ENCODE measurements at places on chromosomes 4 and X.

- DNase-seq, result no peak
Measured at GRCh38 chr4:24836661-24837242, 41.4 kb downstream of the SOD3 start.

DNA sequence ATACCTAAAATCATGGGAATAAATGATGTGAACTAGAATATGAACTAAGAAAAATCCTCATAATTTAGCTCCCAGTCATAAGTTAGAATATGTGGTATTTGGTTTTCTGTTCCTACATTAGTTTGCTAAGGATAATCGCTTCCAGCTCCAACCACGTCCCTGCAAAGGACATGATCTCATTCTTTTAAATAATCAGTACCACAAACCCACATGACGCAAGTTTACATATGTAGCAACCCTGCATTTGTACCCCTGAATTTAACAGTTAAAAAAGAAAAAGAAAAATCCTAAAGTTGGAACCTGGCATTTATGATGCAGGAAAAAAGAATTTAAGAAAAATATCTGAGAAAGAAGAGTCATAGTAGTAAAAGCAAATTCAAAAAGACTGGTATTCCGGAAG is 13.3 kb downstream of the UBA6 start:
- DNase-seq, result no peak

DNA sequence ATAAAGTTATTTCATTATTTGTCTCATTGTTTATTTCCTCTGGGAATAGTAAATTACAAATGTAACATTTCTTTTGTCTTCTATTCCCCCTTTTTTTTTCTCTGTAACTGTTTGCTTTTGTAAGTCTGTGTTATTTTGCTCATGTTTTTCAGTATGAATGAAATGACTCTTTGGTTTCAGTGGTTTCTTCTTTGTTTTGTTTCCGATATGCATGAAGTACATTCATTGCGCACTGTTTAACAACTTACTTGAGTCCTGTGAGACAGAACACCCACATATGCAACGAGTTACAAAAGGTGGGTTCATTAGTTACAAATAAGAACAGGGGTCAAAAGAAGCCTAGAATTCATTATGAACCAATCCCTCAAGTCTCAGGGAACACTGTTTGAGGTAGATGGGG is 175.0 kb upstream of the UGT8 start:
- DNase-seq, result no peak

GRCh38 chr4:24971192-24971591 is 58.4 kb upstream of the CCDC149 start:
- peak; percentile 97 for DNase-seq

GRCh38 chrX:146863566-146863965 is 49.0 kb upstream of the CXorf51A start:
- DNase-seq, result no peak

DNA sequence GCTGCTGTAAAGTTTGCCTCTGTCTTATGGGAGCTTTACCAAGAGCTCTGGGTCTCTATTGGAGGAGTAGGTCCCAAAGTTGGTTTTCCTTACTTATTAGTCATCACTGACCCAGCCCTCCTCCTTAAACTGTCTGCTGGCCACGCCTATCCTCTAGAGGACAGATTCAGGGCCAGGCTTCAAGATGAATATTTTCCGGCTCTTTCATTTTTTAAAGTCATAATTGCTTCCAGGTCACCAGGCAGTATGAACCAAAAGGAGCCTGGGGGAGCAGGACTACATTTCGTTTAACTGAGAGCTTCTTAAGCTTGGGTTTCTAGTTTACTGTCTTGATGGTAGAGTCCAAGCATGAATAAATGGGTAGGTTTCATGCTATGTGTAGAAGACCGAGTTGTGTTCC is 13.7 kb downstream of the BCORL1 start:
- no peak for DNase-seq

DNA sequence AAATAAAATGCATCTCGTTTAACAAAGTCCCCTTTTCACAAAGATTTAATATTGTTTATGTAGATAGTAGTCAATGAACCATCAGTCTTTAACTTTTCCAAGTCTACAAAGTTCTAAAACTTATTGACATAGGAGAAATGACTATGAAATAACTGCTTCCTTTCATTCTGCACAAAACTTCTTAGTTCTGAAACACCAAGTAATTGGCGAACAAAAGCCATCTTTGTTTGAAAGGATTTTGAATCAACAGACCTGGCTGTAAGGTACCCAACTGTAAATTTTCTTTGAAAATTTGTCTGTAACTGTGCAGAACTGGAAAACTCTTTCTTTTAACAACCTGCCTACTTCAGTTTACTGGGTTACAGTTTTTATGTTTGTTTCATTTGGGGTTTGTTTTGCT is 25.9 kb downstream of the LEF1 start:
- DNase-seq, result no peak

GRCh38 chrX:136219893-136220292 is 31.3 kb downstream of the MAP7D3 start:
- no peak for DNase-seq

DNA sequence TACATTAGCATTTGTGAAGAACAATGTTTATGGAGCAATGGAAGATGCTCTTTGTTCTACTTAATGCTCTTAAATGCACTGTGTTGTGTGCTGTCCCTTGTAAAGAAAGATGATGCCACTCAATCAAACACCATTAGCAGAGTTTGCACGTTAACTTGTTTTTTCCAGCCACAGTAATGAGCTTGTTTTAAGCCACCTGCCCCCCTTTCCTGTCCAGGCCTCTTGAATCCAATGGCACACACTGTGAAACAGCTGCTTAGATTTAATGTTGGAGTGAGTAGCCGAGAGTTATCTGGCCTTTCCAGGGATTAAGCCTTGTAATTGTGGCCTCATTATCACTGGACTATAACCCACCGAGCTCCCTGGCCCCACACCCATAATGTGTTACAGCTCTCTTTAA is 86.0 kb downstream of the PAK3 start:
- no peak for DNase-seq

- DNase-seq, result no peak
Measured at GRCh38 chr4:5144384-5144783, 93.1 kb downstream of the STK32B start.

DNA sequence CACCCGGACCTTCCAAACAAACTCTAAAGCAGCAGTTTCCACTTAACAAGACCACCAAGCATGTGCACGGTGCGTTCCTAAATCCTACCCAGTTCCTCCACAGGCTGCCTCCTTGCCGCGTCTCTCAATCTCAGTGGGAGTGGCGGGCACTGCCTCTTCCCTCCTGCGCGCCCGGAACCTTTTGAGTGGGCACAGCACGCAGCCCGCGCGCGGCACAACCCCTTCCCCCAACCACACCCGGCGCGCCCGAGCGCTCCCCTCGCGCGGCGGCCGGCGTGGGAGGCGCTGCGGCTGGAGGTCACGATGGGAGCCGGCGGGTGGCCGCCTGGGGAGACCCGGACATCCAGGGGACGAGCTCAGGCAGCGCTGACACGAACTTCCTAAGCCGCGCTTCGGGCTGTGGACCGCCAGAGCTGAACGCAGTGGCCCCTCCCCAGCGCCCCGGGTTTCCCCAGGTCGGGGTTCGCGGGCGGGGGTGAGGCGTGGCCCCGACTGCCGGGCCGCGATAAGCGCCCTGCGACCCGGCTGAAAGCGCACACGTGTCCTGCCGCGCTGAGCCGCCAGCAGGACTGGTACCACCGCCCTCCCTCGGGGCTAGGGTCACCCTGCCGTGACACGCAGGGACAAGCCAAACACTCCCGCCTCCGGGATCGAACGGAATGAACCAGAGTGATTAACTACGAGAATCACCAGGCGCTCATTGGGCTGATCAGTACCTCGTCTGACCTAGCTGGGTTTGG is at the start of gene ABCG2:
TSS of gene ABCG2 (minus strand) at position 151 of the 740 bp plus-strand sequence. CDS start 18,644 bp downstream, outside the sequence.
- DNase-seq, result peak; percentile 42

DNA sequence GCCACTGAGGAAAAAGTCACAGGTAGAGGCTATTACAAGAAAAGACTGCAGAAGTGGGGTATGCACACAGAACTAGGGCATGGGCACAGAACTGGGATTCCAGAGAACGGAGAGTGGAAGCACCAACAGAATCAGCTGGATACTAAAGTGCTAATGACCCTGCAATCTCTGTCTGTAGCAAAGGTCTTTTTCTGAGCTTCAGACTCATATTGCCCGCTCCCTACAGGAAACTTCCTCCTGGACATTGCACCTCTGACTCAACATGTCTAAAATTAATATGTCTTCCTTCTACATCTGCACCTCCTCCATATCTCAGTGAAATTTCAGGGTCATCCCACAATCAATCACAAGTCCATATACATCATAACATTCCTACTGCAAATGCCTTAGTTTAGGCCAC is 5.3 kb upstream of the CAMK2D start:
- DNase-seq, result no peak

- DNase-seq, result no peak
Measured at GRCh38 chr4:24978291-24979075, 52.3 kb downstream of the LGI2 start.

GRCh38 chrX:100662796-100663195 is 18.8 kb downstream of the SRPX2 start:
- DNase-seq, result no peak

DNA sequence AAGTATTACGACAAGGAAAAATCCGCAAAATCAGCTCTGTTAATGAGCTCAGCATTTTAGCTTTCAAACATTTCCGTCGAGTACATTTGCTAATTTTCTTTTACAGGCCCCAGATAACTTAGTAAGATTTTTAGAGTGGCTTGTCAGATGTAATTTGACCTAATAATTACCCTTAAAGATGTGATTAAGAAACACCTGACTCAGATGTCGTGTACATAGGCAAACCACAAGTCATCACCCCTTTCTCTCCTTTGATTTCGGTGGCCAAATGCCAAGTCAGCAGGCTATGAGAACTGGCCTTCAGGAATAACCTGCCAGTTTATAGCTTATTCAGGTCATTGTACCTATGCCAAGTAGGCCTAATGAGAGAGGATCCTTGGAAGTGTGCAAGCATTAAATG is 369.6 kb downstream of the PCDH7 start:
- peak; percentile 94 for DNase-seq

DNA sequence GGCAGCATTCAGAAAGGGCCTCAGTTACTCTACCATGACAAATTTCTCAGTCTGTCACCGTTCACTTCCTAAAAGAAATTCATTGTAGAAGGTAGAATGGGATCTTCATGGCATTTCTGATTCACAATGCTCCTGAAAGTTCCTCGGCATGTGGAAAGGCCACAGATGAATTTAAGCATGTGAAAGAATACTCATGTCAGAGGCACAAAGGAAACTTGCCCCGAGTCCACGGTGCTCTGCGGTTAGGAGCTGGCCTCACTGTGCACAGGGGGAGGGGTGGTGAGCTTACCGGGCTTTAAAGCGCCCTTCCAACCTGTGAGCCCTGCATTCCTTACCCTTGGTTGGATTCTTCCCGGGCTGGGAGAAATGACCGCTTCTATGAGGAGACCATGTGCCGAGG is 9.3 kb downstream of the TKTL1 start:
- peak; percentile 29 for DNase-seq

GRCh38 chr4:21888195-21888976 is 60.2 kb downstream of the KCNIP4 start:
- DNase-seq, result peak; percentile 98

DNA sequence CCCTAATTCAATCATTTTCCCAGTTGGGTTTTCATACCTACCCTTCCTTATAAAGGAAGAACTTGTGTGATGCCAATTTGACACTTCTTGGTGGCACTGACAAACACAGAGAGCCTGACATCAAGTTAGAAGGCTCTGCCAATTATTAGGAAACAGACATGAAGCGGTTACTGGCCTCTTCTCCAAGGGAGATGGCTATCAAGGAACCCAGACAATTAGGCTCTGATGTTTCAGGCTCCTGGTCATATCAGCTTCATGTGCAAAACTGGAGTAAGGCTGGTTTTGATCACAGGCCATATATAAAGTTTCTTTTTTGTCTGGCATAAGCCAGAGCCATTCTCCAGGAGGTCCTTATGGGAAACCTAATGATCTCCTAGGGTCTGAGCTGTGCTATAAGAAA is 428 bp downstream of the ARL13A start:
- DNase-seq, result no peak

GRCh38 chr4:4712800-4713528 is 146.5 kb upstream of the MSX1 start:
- DNase-seq, result no peak

DNA sequence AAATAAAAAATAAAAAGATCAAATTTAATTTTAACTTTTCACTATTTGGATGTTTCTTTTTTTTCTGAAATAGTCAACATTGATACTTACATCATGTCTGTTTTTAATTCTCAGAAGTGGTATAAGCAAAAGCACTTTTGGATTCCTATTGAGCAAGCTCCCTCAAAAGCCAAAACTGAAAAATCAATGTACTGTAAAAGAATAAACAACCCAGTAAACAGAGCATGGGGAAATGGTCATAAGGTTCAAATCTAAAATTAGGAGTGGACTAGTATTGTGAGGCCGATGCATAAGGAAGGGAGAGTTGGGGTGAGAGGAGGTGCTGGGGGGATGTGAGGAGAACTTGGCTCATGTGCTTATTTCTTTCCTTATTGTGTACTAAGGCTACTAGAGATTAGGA is 37.9 kb downstream of the NUDT6 start:
- no peak for DNase-seq

GRCh38 chr4:183758061-183758757 is 99.1 kb downstream of the TRAPPC11 start:
- DNase-seq, result no peak

DNA sequence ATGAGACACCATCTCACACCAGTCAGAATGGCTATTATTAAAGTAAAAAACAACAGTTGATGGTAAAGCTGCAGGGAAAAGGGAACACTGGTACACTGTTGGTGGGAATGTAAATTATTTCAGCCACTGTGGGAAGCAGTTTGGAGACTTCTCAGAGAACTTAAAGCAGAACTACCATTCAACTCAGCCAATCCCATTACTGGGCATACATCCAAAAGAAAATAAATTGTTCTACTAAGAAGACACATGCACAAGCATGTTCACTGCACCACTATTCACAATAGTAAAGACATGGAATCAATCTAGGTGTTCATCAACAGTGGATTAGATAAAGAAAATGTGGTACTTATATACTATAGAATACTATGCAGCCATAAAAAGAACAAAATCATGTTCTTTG is 135.0 kb downstream of the REELD1 start:
- DNase-seq, result no peak

- DNase-seq, result peak; percentile 13
Measured at GRCh38 chr4:113469926-113470325, 291.6 kb downstream of the CAMK2D start.

DNA sequence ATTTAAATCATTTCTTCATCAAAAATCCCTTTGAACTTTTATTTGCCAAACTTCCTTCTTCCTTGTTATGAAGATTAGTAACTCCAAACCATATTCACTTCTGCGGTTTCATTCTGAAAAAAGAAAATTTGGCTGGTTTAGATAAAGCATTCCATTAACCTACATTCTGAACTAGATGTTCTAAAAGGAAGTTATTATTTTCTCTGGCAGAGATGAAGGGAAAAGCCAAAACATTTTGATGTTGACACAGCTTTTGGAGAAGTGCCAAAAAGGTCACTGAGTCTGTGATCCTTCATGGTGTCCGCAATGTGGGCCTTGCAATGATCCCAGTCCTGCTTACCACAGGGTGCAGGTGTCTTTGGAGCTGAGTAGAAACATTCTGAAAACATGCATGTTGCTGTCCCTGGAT is 36.0 kb downstream of the CXCL8 start:
- DNase-seq, result peak; percentile 90

GRCh38 chr4:150988238-150988637 is 26.8 kb downstream of the LRBA start:
- no peak for DNase-seq

- no peak for DNase-seq
Measured at GRCh38 chrX:41442824-41443550, 4.2 kb upstream of the NYX start.

- no peak for DNase-seq
Measured at GRCh38 chr4:86530183-86530582, 63.9 kb upstream of the PTPN13 start.

- DNase-seq, result no peak
Measured at GRCh38 chr4:10082047-10082446, 34.6 kb downstream of the WDR1 start.

GRCh38 chrX:107619885-107620322 is 8.4 kb upstream of the PRPS1 start:
- no peak for DNase-seq

Measured in renal cortical epithelial cell (primary cell).